Sigmoid colon (tissue), 7 donors: ENCODE measurements at places on chromosomes 1 and 21. TPM values are rescaled to one million over a fixed set of nuclear protein-coding genes. Genes with fewer than 3 reads are reported as not detected.

- H3K4me3 ChIP-seq, result no peak overlapping the region
- peaks cover 14% of the 10 kb centered on the region for H3K27me3 ChIP-seq
- H3K4me1 ChIP-seq, result peaks cover 31% of the 10 kb centered on the region
Observed at GRCh38 chr1:907611-908451, 15.9 kb upstream of the SAMD11 start.

HAO2 gene
- total RNA-seq, result not detected

LCE1A gene
- total RNA-seq, result not detected

DNA sequence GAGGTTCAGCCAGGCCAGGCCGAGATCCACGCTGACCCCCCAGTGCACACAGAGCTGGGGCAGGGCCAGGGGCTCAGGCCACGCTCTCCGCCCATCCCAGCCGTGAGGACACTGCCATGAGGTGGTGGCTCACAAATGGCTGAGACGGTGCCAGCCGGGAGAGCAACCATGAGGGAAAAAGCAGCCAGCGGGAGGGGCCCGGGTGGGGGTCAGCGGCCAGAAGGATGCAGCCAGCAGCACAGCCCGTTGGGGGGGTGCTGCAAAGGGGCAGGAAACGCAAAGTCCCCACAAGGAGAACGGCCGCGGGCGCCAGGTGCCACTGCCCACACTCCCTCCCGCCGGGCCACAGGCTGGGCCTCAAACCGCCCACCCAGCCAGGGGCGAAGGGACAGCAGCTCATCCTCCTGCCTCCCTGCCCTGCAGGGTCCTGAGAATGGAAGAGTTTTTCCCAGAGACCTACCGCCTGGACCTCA, 8.3 kb downstream of the TTLL10 start:
- no peak overlapping the region for H3K27ac ChIP-seq
- H3K4me3 ChIP-seq, result no peak overlapping the region
- no peaks in the 10 kb centered on the region for H3K4me1 ChIP-seq
- DNase-seq, result no peak
- no peaks in the 10 kb centered on the region for H3K36me3 ChIP-seq

- H3K27me3 ChIP-seq, result no peaks in the 10 kb centered on the region
- H3K36me3 ChIP-seq, result no peaks in the 10 kb centered on the region
- no peak overlapping the region for H3K27ac ChIP-seq
- H3K4me1 ChIP-seq, result no peaks in the 10 kb centered on the region
Observed at GRCh38 chr1:43878440-43878839, 55.2 kb upstream of the ARTN start.

DNA sequence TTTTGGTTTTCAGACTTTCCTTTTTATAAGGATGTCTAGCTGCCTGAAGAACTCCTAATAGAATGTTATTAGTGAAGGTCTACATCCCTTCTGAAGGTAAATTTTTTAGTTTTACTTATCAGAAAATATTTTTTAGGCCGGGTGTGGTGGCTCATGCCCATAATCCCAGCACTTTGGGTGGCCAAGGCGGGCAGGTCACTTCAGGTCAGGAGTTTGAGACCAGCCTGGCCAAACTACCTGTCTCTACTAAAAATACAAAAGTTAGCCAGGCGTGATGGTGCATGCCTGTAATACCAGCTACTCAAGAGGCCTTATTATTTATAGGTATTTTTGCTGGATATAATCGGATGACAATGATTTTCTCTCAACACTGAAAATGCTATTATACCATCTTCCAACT, 181.9 kb upstream of the KCNK2 start:
- no peak overlapping the region for H3K4me3 ChIP-seq
- no peaks in the 10 kb centered on the region for H3K4me1 ChIP-seq
- no peaks in the 10 kb centered on the region for H3K27me3 ChIP-seq
- no peak overlapping the region for H3K27ac ChIP-seq
- no peaks in the 10 kb centered on the region for H3K36me3 ChIP-seq

GRCh38 chr1:165129568-165130164, 226.8 kb downstream of the LMX1A start:
- no peak overlapping the region for H3K4me3 ChIP-seq
- DNase-seq, result no peak
- H3K36me3 ChIP-seq, result no peaks in the 10 kb centered on the region
- H3K27me3 ChIP-seq, result peaks cover 22% of the 10 kb centered on the region
- H3K27ac ChIP-seq, result no peak overlapping the region
- no peaks in the 10 kb centered on the region for H3K4me1 ChIP-seq

GRCh38 chr21:21039624-21040170, 41.5 kb downstream of the NCAM2 start:
- no peaks in the 10 kb centered on the region for H3K27me3 ChIP-seq
- no peaks in the 10 kb centered on the region for H3K36me3 ChIP-seq
- H3K4me3 ChIP-seq, result no peak overlapping the region
- H3K4me1 ChIP-seq, result no peaks in the 10 kb centered on the region
- no peak overlapping the region for H3K27ac ChIP-seq

- no peak overlapping the region for H3K27ac ChIP-seq
- no peak overlapping the region for H3K4me3 ChIP-seq
- no peak for DNase-seq
- no peaks in the 10 kb centered on the region for H3K4me1 ChIP-seq
Observed at GRCh38 chr1:183209533-183210158, 23.6 kb downstream of the LAMC2 start.

GRCh38 chr1:43962324-43962723, 7.5 kb upstream of the DPH2 start:
- H3K36me3 ChIP-seq, result no peaks in the 10 kb centered on the region
- H3K27me3 ChIP-seq, result no peaks in the 10 kb centered on the region
- H3K4me3 ChIP-seq, result no peak overlapping the region
- no peak overlapping the region for H3K27ac ChIP-seq
